AG20443 (cell line): ENCODE measurements at places on chromosomes 2 and 18.
A peak's percentile ranks its signal among the peaks of the same experiment; 100 is the strongest.

GRCh38 chr2:98726205-98726604, 4.7 kb downstream of the MGAT4A start:
- no peak for DNase-seq

GRCh38 chr18:5515011-5515784, 28.6 kb downstream of the EPB41L3 start:
- no peak for DNase-seq

GRCh38 chr18:36120297-36120696, 8.8 kb downstream of the SLC39A6 start:
- no peak for DNase-seq

DNA sequence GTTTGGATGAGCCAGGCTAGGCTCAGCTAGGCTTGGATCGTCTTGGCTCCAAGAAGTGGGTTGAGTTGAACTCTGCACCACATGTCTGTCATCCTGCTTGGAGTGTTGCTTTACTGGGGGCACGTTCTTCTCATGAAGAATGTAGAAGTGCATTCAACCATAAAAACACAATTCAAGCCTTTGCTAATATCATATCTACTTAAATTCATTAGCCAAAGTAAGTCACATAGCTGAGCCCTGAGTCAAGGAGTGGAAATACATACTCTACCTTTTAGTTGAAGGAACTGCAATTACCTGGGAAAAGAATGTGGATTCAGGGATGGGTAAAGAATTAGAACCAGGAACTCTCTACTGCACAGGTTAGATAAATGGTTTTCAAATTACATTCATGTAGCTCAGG, 360.4 kb upstream of the KCNH7 start:
- no peak for DNase-seq

DNA sequence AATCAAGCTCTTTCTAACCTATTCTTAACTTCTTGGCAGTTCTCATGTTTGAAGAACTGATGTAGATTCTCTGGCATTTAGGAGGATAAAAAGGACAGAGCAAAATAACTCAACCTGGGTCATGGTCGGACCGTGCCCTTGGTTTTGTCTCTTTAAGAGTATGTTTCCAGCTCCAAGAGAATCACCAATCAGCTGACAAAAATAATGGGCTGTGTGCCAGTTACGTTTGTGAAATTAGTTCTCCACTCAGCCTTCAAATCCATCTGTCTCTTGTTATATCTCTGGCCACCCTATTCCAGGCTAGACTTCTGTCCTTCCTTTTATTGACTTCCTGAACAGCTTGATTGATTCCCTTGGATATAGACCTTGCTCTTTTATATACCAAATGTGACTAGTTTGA, 225.7 kb downstream of the EPHA4 start:
- DNase-seq, result no peak

DNA sequence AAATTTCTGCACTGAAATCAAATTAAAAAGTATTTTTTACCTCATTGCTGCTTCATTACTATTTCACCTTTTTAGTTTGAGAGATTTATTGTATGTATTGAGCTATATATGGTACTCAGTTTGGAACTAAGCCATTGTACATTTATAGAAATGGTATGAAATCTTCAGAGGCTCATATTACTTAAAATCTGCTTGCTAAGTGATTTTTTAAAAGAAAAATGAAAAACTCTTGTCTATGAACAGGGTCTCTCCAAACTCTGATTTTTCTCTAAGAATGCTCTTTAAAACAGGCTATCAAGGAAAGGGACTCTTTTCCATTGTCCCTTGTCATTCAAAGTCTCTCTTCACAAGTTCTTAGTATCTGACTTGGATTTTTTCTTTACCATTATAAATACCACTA, 31.8 kb downstream of the C1D start:
- no peak for DNase-seq

- DNase-seq, result no peak
Observed at GRCh38 chr2:109392140-109392539, 221.6 kb downstream of the SEPTIN10 start.

DNA sequence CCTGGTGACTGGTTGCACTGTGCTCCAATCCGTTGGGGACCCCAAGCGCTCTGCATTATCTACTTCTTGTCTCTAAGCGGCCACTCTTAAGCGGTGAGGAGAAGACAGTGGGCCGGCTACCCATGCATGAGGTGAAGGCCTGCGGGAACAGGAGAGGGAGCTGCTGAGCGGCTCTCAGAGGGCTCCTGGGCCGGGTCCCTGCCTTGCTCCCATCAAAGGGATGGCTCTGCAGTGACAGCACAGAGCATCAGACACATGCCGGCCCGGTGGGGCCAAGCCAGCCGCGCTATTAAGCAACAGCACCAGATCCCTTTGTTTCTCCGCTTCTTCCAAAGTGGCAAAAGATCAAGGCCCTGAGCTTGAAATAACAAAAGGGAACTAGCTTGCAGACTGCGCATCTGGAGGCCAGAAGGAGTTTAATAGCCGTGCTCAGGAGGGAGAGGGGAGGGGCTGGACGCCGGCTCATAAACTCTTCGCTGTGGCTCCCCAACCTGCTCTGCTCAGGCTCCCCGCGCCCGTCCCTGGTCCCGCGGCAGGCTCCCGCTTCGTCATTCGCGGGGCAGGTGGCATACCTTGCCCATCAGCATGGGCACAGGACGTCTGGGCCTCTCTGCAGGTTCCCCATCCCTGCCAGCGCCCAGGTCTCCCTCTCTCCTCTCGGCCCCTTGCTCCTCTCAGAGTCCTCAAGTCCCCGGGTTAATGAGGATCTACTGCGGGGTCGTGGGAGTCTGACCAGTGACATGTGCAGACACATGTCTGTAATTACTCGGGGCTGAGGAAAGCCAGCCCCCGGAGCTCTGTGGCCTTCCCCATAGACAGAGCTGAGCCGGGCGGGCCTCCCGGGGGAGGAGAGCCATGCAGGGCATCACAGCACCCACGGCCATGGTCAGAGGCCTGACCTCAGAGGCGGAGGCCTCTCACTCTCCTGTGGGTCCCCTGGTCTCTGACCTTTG, 96.7 kb downstream of the ASB1 start:
- peak; percentile 82 for DNase-seq

- DNase-seq, result peak; percentile 24
Observed at GRCh38 chr2:101679801-101680487, 17.6 kb upstream of the MAP4K4 start.

GRCh38 chr2:4715065-4715464, 977.1 kb upstream of the SOX11 start:
- no peak for DNase-seq

DNA sequence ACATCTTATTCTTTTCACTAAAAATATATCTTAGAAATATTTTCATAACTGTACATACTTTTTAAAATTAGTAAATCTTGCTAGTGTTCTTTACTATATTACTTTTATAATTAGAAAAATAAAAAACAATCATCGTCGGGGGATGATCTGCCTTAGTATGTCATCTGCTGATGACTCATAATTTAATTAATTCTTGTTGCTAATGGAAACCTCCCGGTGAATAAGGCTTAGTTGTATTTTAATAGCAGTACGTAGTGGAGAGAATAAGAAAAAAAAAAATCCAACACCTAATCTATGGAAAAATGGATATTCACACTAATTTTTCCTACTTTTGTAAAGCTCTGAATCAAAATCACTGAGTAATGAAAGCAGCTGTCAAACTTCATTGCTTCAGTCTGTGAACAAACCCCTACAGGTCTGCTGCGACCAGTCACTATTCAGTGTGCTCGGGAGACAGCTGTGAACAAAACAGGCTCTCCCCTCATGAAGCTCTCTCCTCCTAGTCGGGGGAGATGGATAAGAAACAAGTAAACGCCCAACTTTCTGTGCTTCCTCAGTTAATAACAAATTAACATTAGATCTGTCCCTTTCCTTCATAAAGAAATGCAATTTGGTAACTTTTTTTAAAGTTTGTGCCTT, 97.4 kb upstream of the UPP2 start:
- DNase-seq, result no peak

DNA sequence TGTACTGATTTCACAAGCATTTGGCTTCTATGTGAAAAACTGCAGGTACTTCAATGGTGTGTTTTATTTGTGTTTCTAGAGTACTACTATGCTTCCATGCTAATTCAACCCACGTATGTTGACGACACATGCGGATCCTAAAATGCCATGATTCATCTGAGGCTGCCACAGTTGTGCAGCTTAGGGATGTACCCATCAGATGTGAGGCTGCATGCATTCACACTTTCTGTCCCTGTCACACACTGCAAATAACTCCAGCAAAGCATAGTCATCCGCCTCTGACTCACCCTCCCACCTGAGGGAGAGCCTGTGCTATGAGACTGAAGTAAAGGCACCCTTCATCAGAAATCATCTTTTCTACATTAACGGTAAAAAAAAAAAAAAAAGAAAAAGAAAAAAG, 22.1 kb upstream of the SERTAD2 start:
- DNase-seq, result peak; percentile 14

DNA sequence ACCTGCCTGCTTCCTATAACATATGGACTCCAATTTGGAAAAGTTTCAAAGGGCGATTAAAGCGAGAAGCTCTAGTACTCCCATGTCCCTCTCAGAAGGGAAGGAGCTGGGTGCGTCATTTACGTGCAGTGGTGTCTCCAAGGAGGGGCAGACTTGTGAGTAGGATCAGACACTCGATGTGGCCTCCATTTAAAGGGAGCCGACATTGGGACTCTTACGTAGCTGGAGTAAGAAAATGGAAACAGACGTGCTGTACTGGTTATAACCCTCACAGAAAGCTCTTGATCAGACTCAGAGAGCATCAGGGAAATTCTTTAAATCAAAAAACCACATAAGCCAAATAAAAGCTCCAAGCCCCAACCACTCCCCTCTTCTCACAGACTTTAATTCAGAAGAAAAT, 198.5 kb downstream of the KLHL29 start:
- no peak for DNase-seq

- peak; percentile 67 for DNase-seq
Observed at GRCh38 chr18:25350489-25351251, 1.3 kb downstream of the ZNF521 start.

- DNase-seq, result no peak
Observed at GRCh38 chr18:3510896-3511295, 60.9 kb downstream of the TGIF1 start.

- DNase-seq, result peak; percentile 44
Observed at GRCh38 chr2:219803294-219803693, 175.9 kb downstream of the SLC4A3 start.

DNA sequence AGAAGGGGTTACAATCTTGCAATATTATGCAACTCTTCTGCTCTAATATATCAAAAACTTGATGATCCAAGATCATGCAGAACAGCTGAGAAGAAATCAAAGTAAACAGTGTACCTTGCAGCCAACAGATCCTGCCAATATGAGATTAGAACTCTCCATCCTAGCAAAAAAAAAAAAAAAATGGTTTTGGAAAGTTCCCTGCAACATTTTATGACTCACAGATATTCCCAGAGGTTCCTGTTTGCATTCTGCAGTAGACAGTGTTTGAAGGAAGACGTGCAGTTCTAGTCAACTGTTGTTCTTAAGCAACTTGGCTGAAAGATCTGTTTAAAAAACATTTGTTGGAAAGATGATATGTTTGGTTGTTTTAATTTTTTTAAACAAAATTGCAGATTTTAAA, 103.6 kb upstream of the WDR75 start:
- peak; percentile 61 for DNase-seq

- no peak for DNase-seq
Observed at GRCh38 chr2:62452701-62453454, 53.1 kb downstream of the TMEM17 start.

DNA sequence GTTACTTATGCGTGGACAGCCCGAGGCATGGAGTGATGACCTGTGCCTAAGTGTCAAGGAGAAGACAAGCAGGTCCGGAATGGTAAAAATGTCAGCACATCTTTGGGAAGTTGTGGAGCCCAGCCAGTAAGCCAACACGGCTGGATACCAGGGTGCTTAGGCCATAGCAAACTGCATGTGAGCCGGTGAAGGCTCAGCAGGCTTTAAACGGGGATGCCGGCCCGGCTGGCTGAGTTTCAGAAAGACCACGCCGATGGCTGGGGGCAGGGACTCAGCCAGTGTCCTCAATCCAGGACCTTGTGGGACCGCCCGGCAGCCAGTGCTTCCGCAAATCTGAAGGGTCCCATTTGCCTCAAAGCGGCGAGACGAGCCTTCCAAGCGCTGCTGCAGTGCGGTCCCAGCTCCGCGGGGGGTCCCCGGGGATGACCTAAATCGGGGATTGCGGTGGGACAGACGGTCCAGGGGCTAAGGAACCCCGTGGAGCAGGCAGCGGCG, 946 bp upstream of the AGAP1 start:
- peak; percentile 29 for DNase-seq

DNA sequence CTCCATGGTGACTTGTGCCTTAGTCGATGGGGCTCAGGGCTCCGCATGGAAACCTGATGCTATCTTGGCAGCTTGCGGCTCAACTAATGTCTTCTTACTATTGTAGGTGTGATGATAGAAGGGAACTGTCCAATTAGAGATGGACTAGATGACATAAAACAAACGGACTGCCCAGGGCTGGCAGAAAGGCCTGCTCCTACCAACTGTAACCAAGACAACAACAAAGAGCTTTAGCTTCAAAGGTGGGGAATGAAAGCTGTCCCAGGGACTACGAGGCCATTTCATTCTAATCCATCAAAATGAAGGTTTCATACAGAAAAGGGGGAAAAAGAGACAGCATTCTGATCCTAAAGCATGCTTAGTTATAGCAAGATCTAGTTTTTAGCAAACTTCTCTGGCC, 186.9 kb upstream of the ACAA2 start:
- DNase-seq, result no peak

DNA sequence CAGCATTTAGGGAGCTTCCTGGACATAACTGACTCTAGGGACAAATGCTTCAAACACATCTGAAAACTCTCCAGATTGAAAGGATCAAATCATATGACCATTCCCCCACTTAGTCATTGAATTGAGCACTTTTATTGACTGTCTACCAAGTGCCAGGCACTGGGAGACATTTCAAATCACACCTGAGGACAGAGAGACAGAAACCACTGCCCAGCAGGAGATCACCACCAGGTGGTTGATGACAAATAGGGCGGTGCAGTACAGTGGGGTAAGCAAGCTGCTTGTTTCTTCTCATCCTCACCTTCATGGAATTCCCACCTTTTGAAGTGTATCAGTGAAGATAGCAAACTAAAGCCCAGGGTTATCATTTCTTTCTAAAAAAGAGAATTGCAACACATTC, 19.0 kb upstream of the CXCR4 start:
- DNase-seq, result no peak

DNA sequence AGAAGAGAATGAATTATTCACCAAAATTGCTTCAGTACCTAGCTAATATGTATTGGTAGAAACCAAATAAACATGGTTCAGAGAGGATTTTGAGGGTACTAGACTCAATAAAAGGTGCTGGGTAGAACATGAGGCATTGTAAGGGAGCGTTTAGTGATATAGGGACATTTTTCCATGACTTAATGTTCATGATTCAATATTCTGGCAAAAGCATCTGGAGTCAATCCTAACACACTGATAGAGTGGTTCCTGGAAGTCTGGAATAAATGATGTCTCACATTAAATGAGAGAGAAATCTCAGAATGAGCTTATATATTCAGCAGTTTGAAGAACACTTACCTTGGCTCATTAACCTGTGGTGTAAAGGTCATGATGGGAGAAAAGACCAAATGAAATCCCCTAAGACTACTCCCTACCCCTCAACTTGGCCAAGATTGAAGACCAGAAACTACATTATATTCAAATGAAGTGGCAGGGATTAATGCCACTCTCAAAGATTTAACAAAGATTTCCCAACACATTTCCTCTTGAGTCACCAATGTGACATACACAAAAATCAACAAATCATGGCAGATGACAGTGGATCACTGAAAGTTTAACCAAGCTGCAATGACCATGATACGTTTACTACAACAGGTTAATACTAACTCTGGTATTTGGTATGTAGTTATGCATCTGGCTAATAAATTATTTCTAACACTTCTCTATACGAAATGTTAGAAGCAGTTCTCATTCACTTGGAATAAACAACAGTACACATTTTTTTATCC, 309.5 kb downstream of the SATB2 start:
- no peak for DNase-seq

- peak; percentile 49 for DNase-seq
Observed at GRCh38 chr18:69383186-69383585, 17.5 kb upstream of the DOK6 start.
